ENCODE measurements at places on chromosomes 3 and 15. TPM values are rescaled to one million over a fixed set of nuclear protein-coding genes. Genes with fewer than 3 reads are reported as not detected.

CA12 gene
- polyA plus RNA-seq, result 0.83 TPM

LEKR1 gene
- 1.1 TPM for polyA plus RNA-seq

GRK7 gene
- not detected for polyA plus RNA-seq

STAC gene
- polyA plus RNA-seq, result 35.4 TPM

RPLP1 gene
- polyA plus RNA-seq, result 3,608 TPM

AGTR1 gene
- polyA plus RNA-seq, result 31.0 TPM
